Psoas muscle (tissue), 8 donors: ENCODE measurements at places on chromosomes 6 and 20.

GRCh38 chr6:110422444-110422822 is 7.1 kb upstream of the DDO start:
- no peak for DNase-seq

DNA sequence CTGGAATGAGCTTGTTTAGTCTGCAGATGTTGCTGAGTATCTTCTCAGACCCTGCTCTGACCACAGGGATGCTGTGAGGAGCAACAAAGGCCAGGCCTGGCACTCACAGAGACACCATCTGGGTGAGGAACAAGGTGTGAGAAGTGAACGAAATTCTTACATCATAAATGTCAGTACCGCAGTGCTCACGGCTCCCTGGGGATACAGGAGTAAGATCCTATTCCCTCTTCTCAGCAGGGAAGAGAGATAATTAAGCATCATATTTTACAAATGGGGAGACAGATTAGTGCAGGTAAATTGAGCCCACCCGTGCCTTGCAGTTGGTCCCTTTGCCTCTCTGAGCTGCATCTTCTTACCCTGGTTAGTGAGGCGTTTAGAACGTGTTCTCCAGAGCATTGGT is 106.2 kb downstream of the DTD1 start:
- no peak for DNase-seq

- no peak for DNase-seq
These were observed 8.9 kb downstream of the FITM2 start for GRCh38 chr20:44302026-44302669.

DNA sequence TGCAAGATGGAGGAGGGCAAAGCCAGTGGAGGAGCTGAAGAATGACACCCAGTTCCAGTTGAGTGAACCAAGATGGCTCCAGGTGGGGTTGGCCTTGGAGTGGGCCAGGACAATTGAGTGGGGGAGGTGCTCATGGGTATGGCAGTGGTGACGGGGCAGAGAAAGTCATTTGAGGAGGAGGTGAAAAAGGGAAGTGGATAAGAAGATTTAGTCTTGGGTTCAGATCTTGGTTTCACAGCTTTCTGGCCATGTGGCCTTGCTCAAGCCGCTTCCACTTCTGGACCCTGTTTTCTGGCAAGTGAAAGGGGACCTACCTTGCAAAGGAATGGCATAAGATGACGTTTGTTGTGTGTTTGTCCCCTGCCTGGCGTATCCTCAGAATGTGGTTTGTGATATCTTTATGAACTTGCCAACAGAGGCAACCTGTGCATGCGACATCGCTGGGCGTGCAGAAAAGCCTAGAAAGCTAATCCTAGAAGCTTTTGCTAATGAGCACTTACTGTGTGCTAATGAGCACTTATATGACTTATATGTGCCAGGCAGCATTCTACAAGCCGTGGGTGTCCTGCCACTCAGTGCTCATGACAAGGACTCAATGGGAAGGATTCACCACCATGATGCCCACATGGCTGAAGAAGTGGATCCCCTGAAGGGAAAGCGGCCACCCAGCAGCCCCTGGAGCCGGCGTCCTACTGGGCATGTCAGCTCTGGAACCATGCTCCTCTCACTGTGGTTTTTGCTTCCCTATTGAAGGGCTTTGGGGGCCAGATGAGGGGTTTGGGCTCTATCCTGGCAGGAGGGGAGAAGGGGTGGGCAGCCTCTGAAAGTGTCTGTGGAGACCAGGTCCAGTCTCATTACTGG is 23.6 kb upstream of the STX16 start:
- no peak for DNase-seq

DNA sequence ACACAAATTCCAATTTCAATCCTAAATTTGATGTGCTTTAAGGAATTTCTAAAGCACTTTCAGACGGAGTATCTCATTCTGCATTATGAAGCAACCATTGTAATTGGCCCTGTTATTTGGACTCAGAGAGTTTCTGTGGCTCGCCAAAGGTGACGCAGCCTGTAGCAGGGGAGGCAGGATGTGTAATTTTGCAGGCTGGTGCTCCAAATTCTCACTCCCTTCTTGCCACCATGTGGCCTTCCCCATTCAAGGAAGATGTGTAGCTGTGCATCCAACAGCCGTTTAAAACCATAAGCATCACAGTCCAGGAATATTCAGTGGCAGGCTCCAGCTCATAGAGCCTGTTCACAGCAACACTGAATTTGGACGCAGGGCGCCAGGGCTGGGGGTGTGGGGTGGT is 45.8 kb downstream of the AGPAT4 start:
- DNase-seq = peak; percentile 58

DNA sequence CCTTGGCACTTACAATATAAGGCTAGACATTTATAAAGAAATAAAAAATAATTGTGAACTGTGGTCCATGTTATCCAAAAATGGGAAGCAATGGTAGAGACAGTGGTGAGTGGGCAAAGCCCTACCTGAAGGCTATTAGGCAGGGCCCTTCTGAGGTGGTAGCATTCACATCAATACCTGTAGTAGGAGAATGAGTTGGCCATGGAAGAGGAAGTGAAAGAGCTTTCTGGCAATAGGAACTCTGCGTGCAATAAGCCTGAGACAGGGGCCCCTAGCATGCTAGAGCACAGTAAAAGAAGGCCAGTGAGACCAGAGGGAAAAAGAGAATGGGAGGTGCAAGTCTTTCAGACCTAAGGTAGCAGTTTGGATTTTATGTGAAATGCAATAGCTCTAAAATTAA is 754.5 kb downstream of the PTPRT start:
- DNase-seq = no peak

- no peak for DNase-seq
These were observed 77.6 kb downstream of the ZMYND8 start for GRCh38 chr20:47278907-47279348.

GRCh38 chr6:90461383-90461782 is 125.5 kb downstream of the MAP3K7 start:
- DNase-seq = no peak
